ENCODE measurements at places on chromosomes 2 and 18.
A peak's percentile ranks its signal among the peaks of the same experiment; 100 is the strongest.

- DNase-seq = peak; percentile 2
Observed at GRCh38 chr2:114442510-114442909, at the start of gene DPP10. Gene DPP10 (plus strand): TSS chr2:114442641.

DNA sequence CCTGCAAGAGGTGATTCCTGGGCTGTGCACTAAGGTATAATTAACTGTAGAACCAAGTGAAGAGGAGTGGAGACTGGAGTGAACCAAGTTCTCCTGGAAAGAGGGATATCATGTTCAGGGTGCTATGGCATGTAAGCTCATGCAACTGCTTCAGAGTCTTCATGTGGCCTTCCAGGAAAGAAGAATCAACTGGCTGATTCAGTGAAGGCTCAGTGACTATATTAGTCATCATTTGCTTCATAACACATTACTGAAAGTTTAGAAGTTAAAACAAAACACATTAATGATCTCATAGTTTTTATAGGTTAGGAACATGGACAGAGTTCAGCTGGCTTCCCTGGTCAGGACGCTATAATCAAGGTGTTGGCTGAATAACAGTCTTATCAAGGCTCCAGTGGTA lies 1200.8 kb upstream of the GYPC start:
- DNase-seq = no peak

DNA sequence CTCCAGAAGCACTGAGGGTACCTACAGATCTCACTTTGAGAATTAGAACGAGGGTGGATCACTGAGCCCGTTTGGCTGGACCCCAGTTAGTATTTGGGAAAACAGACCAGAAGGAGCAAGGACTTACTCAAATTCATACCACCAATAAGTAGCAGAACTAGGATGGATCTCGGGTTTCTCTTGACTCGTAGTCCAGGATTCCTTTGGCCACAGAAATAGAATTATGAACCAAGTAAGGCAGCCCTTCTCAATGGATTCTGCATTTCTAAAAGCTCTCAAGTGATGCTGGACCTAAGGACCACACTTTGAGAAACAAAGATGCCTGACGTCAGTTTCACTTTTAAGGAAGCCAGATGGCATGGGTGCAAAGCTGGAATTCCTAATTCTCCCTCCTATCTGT lies 153.0 kb downstream of the KLHL29 start:
- no peak for DNase-seq

- DNase-seq = peak; percentile 86
Observed at GRCh38 chr2:32496662-32497061, 131.2 kb upstream of the TTC27 start.

- DNase-seq = no peak
Observed at GRCh38 chr2:216657980-216658379, 24.8 kb downstream of the IGFBP2 start.

DNA sequence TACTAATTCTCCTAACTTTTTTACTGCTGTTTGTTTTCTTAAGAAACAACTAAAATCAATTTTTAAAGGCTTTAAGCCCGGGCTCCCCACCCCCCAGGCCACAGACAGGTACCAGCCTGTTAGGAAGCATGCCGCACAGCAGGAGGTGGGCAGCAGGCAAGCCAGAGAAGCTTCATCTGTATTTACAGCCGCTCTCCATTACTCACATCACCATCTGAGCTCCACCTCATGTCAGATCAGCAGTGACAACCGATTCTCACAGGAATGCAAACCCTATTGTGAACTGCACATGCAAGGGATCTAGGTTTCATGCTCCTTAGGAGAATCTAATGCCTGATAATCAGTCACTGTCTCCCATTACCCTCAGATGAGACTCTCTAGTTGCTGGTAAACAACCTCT lies 517.0 kb downstream of the NRXN1 start:
- no peak for DNase-seq

GRCh38 chr2:73295751-73296400 lies 2.5 kb upstream of the EGR4 start:
- DNase-seq = no peak

GRCh38 chr2:184730288-184730687 lies 132.0 kb downstream of the ZNF804A start:
- DNase-seq = no peak

- no peak for DNase-seq
Observed at GRCh38 chr18:8987241-8987640, 115.3 kb upstream of the NDUFV2 start.

DNA sequence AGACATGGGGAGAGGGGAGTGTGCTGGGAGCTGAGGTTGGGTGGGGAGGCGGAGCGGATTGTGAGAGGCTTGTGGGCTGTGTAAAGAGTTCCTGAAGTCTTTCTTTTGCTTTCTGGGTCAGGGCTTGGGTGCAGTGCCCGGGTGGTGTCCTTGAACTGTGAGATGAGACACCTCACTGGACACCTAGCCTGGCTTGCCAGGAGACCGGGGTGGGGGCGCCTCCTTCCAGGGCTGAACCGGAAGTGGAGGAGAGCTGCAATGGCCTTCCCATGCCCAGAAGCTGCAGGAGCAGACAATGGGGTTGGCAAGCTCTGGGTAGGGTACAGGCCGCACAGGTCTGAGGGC lies 4.3 kb downstream of the TMEM37 start:
- DNase-seq = no peak

- DNase-seq = no peak
Observed at GRCh38 chr2:185221-185620, 78.6 kb downstream of the SH3YL1 start.

- no peak for DNase-seq
Observed at GRCh38 chr2:54285451-54285850, 29.4 kb upstream of the TSPYL6 start.

DNA sequence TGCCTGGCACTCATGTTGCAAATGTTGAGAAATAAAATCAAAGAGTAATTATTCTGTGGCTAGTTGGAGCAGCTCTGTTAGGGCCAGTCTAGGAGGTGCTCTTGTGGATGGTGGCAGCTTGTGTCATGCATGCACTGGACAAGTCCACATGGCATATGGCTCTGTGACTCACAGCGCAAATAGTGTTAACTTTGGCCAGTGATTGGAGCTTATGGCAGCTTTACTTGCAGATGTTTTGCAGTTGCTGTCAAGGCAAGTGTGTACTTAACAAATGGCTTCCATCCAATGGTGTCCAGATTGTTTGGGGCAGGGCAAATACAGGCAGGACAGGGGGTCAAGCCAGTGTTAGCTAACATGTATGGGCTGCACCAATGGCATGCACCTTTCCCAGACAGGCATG lies 26.1 kb upstream of the TMX3 start:
- no peak for DNase-seq

GRCh38 chr2:127645395-127646291 lies at the start of gene GPR17:
Gene GPR17 (plus strand): TSS chr2:127646153. CDS start chr2:127650736, 4,583 bp downstream.
- DNase-seq = no peak

- peak; percentile 30 for DNase-seq
Observed at GRCh38 chr2:219249203-219249980, 3.7 kb upstream of the TUBA4B start.

- DNase-seq = peak; percentile 34
Observed at GRCh38 chr2:32951672-32952071, 4.9 kb downstream of the LTBP1 start.

DNA sequence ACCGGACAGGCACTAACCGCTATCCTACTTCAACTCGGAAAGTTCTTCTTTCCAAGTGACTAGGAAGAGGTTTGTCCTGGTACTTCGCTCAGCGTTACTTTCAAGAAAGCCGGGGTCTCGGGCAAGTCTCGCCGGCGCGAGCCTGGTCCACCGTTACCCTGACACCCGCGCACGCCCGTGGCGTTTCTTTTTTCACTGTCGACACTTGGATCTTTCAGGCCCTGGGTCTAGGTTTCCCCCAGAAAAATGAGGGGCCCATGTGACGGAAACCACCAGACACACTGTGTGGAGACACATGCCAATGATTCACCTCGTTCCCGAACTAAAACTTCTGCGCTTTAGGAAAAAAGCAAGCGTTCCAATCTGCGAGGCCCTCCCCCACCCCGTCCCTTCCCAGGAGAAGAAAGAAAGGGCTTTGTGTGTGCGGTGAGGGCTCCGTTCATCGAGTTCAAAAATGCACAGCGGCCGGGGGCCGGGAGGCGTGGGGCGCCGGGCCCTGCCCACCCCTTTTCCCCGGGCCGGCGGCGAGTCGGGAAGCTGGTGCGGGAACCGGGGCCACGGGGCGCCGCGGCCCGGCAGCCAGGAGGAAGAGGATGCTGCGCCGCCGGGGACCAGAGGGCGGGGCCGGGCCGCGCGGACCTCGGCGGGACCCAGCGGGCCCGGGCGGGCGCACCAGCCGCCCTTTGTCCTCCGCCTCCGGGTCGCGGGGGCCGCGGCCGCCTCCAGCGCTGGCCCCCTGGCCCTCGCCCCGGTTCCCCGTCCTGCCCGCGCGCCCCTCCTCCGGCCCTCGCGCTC lies 2.6 kb downstream of the ZNF521 start:
- DNase-seq = peak; percentile 8

- no peak for DNase-seq
Observed at GRCh38 chr2:168694173-168694572, 108.3 kb upstream of the NOSTRIN start.
